LNCaP clone FGC (cell line): ENCODE measurements at places on chromosomes 1 and 21.
A peak's percentile ranks its signal among the peaks of the same experiment; 100 is the strongest.

- no peak for DNase-seq
These were observed 3.1 kb upstream of the HMGCS2 start for GRCh38 chr1:119771770-119772169.

DNA sequence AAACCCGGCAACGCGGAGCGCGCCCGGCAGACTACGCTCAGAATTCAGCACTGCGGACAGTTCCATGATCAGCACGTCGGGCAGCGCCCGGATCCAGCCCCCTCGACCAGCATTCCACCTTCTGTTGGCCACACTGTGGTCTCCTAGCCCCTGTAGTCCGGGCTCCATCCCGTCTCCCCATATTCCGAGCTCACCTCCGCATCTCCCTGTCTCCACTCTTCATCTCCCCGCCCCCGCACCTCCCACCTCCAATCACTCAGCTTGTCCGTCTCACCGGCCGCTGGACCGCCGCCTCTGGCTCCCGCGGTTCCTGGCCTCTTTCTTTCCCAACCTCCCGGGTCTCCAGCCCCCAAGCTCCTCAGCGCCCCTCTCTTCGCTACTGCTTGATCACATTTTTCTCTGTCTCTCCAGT, 500 bp downstream of the EPHA10 start:
- DNase-seq, result no peak

DNA sequence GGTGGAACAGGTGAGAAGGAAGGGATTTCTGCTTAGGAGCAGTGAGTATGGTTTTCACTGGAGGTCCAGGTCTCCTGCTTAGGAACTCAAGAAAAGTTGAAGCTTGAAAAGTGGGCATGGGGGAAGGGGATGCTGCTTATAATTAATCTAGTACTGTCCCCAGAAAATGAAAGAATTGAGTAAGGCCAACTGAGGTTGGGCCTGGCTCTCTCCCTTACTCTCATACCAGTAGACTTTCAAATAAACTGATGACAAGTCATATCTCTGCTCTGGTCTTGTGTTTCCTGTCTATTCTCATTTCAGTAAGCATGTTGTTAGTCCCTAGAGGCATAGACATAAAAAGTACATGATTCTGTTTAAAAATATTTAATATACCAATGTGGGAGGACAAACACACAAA, 26.4 kb downstream of the CD48 start:
- no peak for DNase-seq

DNA sequence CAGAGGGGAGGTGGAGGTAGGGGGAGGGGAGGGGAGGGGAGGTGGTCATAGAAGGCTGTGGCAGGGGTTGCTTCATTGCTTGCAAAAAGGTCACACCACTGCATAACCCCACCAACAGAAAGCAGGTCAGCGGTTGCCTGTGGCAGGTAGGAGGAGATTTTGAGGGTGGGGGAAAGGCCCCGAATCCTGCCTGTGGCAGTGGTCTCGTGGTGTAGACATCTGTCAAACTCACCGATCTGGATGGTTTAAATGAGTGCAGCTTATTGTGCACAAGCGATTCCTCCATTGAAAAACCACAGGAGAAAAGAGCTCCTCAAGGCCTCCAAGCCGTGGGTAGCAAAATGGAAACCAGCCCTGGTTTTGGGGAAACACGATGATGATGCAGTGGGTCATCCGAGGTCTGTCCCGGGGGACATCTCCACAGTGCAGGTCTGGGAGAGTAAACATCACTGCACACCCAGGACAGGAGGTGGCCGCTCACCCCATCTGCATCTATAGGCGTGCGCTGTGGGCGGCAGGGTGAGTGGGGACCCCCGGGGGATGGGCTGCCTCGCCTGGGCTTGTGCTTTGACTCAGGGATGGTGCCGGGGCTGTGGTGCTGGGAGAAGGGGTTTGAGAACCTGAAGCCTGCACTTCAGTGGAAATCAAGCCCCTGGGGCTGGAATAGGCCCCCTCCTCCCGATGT, 112.3 kb downstream of the CRYAA start:
- no peak for DNase-seq

DNA sequence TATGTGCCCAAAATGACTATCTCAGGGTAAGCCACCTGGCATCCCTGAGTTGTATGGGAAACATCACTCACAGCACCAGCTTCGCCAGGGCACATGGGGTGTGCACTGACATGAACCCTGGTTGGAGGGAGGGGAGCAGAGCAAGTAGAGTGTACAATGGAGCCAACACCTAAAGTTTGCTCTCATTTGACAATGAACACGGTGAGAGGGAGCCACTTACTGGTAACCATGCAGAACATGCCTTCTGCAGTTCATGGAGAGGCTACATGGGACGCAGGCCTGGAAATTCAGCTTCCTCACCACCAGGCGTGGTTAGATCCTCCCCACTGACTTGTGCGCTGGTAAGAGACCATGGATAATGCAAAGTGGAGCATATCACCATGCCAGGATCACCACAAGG, 10.0 kb upstream of the CPLANE2 start:
- DNase-seq, result no peak

DNA sequence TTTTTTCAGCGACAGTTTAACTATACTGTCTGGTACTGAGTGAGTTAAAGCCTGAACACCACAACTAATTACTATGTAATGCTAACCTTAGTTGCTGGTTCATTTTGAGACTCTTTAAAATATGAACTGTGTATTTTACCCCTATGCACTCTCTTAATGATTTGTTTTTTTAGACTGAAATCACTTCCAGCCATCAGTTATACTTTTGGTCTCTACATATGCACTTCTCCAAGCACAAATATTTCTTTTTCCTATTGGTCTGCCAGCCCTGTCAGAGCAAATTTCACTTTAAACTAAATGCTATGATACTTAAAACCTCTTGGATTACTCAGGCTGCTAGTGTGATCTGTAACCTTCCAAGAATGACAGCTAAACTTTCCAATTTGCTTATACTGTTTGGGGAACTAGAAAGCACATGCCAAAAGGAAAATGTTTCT, 38.1 kb upstream of the SCYL3 start:
- no peak for DNase-seq

GRCh38 chr1:43348809-43349593, 9.8 kb upstream of the CDC20 start:
- DNase-seq, result peak; percentile 85

DNA sequence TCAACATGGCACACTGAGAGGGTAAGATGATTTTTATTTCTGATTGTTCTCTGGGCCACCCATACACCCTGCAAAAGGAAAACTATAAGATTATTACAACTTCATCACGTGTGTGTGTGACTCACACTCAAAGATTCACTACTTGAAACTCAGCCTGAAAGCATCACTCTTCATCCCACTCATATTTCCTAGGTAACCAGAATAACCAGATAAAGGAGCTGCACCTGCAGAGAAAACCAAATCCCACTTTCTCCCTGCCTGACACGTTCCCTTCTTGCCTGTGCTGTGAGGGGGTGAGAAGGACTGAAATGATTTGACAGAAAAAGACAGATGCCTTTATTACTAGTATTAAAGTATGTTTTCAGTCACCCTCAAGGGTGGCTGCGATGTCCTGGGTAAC, 131.6 kb downstream of the TGFBR3 start:
- no peak for DNase-seq

- no peak for DNase-seq
These were observed 11.9 kb downstream of the CEP350 start for GRCh38 chr1:179966551-179966950.

DNA sequence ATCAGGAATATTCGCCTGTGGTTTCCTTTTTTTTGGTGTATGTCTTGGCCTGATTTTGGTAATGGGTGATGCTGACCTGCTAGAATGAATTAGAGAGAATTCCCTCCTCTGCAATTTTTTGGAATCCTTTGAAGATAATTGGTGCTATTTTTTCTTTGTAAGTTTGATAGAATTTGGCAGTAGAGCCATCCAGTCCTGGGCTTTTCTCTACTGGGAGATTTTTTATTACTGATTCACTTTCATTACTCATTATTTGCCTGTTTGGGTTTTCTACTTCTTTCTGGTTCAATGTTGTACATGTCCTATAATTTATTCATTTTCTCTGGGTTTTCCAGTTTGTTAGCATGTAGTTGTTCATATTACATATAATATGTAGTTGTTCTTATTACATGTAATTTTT, 48.7 kb downstream of the NTMT2 start:
- DNase-seq, result no peak

GRCh38 chr1:182084487-182085316, 23.2 kb upstream of the ZNF648 start:
- peak; percentile 44 for DNase-seq

DNA sequence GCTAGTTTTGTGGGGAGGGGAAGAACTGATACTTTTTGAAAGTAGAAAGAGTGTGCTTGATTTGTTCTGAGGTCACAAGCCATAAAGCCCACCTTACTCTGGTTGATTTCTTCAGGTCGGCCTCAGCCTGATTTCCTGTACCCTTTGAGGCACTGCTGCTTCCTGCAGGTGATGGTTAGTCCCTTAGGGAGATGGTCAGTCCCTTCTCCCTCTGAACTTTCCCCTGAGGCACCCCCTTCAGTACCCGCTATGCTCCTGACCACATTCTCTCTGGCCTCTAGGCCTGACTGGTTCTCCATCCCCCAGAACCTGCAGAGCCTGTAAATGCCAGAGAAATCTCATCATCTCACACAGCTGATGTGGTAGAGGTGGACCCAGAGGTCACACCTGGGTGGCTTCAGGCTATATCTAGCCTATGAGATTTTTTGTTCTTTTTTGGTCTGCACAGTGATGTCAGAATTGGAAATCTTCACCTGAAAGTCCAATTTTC, 15.0 kb upstream of the ID3 start:
- no peak for DNase-seq

GRCh38 chr1:200260597-200261335, 149.1 kb downstream of the ZNF281 start:
- no peak for DNase-seq

- no peak for DNase-seq
These were observed 102.3 kb downstream of the RPE65 start for GRCh38 chr1:68347415-68347814.

DNA sequence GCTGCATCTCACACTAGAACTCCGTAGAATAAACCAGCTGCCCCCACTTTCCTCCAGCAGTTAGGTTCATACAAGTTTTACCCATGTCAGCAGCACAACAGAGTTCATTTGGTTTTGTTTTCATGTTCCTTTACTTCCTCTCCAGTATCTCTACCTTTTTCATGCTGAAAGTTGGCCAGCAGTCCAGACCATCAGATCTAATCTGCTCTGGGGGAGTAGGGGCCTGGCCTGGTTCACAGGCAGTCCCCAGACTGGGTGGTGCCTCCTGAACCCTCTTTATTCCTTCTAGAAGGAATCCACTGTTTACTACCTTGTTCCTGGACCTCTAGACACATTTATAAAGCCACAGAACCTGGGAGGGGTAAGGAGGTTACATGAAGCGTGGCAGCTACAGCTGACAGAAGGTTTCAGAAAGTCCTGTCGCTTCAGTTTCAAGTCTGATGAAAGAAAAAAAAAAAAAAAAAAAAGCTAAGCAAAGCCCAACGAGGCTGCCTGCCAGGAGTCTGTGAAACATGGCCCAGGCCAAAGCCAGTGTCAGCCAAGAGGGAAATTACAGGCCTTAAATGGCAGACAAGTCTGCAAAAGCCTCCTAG, 184.6 kb upstream of the JUN start:
- peak; percentile 88 for DNase-seq

DNA sequence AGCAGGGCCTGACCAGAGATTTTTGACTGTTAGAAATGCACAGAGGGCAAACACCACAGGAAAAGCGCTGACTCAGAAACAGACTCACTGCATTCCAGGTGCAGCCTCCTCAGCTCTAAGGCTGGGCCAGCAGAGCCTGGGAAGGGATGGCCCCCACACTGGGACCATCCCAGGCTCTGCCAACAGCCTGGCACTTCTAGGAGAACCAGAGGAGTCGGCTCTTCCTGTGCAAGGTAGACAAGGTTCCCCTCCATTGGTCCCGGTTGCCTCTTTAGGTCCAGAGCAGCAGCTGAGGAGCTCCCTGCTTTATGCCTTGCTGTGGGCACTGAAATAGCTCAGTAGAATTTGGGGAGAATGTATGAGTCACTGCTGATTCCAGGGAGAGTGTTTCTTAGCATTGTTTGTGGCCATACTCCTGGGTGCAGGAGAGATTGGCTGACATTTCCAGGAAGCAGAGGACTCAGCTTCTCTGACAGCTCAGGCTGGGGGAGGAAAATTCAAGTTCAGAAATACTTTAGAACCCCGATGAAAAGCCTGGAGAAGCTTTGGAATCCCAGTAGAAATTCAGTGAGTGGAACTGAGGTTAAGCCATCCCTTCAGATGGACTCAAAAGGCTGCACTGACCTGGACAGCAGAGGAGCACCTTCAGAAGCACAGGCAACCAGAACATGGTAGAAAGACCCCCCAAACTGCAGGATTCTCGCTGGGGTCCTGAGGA, 19.7 kb downstream of the PRAMEF1 start:
- no peak for DNase-seq

DNA sequence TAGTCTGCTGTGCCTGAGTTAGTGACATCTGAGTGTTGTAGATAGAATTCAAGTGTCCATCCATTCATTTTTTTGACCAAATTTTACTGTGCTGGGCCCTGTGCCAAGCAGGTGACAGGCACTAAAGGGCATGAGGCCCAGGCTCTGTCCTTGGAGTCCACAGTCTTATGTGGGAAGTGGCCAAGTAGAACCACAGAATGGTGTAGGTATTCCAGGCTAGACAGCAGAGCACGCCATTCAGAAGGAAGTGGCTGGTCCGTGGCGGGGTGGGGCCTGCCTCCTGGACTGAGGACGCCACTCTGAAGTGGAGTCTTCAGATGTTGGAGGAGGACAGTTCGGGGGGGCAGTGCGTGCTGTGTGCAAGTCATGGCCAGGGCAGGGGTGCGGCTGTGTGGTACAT, 68.9 kb upstream of the ACTL8 start:
- no peak for DNase-seq

DNA sequence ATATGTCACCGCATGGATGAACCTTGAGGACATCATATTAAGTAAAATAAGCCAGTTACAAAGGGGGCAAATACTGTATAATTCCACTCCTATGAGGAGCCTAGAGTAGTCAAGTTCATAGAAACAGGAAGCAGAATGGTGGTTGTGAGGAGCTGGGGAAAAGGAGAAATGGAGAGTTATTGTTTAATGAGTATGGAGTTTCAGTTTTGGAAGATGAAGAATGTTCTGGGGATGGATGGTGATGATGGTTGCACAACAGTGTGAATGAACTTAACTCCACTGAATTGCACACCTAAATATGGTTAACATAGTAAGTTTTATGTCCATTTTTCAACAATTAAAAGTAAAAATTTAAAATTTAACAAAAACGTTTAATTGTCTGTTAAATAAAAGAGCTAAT, 220.9 kb upstream of the JUN start:
- no peak for DNase-seq

GRCh38 chr1:179003512-179004066, 22.1 kb upstream of the FAM20B start:
- DNase-seq, result no peak

DNA sequence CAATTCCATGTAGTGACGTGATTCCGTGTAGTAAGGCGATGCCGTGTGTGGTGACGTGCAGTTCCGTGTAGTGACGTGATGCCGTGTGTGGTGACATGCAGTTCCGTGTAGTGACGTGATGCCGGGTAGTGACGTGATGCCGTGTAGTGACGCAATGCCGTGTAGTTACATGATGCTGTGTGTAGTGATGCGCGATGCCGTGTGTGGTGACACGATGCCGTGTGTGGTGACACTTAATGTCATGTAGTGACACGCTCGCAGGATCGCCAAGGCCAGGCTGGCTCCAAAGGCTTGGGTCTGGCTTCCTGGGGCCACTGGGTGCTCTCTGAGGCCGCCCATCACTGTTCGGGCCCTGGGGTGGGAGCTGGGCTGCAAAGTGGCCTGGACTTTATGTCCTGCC, 14.2 kb downstream of the COL18A1 start:
- DNase-seq, result no peak

GRCh38 chr1:15304708-15305467, 57.9 kb downstream of the FHAD1 start:
- no peak for DNase-seq

GRCh38 chr21:46006547-46007491, 25.2 kb downstream of the COL6A1 start:
- DNase-seq, result no peak
